ENCODE measurements at places on chromosomes 13 and 19.
A peak's percentile ranks its signal among the peaks of the same experiment; 100 is the strongest.

DNA sequence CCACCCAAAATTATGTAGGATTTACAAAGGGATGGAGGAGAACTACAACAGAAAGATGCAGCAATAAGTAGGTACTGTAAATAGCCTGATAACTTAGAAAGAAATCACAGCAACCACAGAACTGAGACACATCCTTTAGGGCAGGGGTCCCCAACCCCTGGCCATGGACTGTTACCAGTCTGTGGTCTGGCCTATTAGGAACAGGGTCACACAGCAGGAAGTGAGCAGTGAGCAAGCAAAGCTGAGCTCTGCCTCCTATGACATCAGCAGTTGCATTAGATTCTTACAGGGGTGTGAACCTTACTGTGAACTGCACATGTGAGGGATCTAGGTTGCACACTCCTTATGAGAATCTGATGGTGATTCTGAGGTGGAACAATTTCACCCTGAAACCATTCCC, 997.6 kb downstream of the DIAPH3 start:
- DNase-seq: no peak

DNA sequence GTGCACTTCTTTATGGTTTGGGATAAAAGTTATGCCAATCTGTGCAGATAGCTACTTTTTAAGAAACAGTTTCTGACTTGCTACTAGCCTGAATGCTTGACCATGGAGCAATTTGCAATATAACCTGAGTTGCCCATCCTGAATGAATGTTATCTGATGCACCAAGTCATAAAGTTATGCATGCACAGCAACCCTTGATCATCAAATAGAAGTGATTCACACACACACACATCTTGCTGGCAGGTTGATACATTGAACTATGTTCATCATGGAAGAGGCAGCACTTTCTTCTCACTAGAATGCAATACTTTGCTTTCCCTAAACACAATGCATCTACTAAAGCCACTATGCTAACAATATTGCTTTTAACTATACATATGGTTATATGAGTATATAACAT, 311.5 kb downstream of the RFC3 start:
- no peak for DNase-seq

DNA sequence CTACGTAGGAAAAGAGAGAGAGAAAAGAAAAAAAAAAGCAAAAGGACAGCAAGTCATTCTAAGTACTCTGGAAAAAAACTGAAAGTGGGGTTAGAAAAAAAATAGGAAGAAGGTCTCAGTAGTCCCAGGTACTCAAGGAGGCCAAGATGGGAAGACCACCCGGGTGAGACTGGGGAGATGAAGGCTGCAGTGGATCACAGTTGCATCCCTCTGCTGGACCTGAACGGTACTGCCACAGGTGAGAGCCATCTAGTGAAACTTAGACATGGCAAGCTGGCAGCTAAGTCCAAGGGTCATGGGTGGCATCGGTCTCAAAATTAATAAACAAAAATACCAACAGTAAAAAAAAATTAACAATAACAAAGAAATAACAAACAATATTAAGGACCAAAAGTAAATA, 41.0 kb upstream of the ZNF91 start:
- DNase-seq: no peak

DNA sequence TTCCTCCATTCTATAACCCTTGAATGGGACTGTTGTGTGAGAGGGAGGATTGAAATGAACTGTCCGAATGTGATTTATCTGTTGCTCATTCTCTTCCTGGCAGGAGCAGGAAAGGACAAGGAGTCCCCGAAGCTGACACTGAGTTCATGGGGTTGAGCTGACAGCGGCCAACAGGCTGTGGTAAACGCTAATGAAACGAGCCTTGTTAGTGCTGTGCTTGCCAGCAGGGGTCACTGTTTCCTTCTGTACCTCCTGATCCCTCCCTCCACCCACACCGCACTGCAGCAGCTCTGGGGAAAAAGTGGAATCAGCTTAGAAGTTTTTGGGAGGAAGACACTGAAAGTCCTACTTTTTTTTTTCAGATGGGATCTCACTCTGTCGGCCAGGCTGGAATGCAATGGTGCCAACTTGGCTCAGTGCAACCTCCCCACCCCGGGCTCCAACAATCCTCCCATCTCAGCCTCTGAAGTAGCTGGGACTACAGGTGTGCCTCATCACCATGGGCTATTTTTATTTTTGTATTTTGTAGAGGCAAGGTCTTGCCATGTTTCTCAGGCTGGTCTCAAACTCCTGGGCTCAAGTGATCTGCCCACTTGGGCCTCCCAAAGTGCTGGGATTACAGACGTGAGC, 6.7 kb upstream of the ZNF761 start:
- peak; percentile 83 for DNase-seq

- DNase-seq: no peak
Observed at GRCh38 chr13:27481766-27482165, 31.4 kb upstream of the MTIF3 start.

- no peak for DNase-seq
Observed at GRCh38 chr13:77868717-77869116, 49.9 kb downstream of the EDNRB start.

DNA sequence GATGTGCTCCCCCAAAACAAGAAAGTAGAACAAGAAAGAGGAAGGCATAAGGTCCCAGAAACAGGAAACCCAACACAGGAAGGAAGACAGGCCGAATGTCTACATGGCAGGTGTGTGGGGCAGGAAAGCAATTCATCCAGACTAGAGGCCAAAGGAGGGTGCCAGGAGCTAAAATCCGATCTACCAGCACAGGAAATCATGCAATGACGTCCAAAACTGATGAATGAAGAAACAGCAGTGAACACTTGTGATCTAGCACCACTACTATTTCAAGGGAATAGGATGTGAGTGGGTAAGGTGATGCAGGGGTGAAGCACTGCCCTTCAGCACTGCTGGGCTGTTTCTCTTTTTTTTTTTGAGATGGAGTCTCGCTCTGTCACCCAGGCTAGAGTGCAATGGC, 59.1 kb downstream of the DOCK9 start:
- no peak for DNase-seq

DNA sequence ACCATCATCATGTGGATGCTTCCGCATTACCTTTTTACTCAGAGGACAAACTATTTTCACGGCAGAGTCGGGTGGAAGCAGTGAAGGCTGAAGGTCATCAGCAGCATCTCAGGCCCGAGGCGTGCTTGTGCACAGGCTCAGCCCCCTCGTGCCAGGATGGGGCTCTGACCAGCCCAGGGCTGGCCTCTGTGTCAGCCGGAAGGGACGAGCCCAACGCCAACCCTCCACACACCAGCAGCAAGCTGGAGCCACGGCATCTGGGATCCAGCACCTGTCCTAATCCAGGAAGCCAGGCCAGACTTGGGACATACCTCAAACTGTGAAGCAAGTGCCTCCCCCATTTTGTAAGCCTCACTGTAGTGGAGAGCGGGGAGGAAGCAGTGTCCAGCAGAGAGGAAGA, 11.1 kb downstream of the MICOS13 start:
- no peak for DNase-seq

GRCh38 chr13:22000191-22000590, 329.3 kb downstream of the FGF9 start:
- peak; percentile 73 for DNase-seq

GRCh38 chr19:311813-312261, 20.6 kb upstream of the PLPP2 start:
- no peak for DNase-seq

DNA sequence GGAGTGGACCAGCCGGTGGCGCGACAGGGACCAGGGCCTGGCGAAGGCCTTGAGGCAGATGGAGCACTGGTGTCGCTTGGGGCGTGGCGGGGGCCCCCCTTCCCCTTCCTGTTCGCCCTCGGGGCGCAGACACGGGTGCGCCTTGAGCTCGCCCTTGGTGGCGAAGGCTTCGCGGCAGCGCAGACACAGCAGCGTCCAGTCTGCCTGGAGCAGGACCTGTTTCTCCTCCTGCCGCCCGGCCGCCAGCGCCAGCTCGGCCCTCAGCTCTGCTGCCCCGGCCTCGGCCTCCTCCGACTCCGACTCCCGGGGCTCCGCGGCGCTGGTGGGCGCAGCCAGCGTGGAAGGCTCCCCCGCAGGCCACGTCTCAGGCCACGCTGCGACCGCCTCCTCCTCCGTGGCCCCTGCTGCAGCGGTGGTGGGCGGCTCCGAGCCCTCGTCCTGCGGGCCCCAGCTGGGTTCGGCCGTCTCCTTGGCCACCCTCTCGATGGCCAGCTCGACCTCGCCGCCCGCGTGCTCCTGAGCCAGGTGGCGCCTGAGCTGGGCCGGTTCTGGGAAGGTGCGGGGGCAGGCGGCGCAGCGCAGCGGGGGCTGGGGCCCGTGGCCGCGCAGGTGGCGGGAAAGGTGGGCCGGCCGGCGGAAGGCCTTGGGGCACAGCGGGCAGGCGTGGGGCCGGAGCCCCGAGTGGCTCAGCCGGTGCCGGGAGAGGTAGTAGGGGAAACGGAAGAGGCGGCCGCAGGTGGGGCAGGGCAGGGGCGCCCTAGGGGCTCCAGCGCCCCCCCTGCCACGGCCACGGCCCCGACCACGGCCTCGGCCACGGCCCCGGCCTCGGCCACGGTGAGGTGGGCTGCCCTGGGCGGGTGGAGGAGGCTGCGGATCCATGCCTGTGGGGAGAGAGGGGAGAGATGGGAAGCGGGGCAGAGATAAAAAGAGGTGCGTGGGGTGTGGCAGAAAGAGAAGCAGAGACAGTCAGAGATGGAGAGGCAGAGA, 1.6 kb downstream of the ZNF579 start:
- no peak for DNase-seq

GRCh38 chr13:58056426-58056825, 424.9 kb downstream of the PCDH17 start:
- DNase-seq: no peak

GRCh38 chr19:35115177-35115951, at the start of gene FXYD3:
Gene FXYD3 (plus strand): TSS chr19:35115823. CDS start chr19:35119377, 3,554 bp downstream.
- no peak for DNase-seq

GRCh38 chr13:83829810-83830209, 52.5 kb downstream of the SLITRK1 start:
- DNase-seq: no peak

- DNase-seq: no peak
Observed at GRCh38 chr13:30755678-30756077, 20.3 kb downstream of the ALOX5AP start.

DNA sequence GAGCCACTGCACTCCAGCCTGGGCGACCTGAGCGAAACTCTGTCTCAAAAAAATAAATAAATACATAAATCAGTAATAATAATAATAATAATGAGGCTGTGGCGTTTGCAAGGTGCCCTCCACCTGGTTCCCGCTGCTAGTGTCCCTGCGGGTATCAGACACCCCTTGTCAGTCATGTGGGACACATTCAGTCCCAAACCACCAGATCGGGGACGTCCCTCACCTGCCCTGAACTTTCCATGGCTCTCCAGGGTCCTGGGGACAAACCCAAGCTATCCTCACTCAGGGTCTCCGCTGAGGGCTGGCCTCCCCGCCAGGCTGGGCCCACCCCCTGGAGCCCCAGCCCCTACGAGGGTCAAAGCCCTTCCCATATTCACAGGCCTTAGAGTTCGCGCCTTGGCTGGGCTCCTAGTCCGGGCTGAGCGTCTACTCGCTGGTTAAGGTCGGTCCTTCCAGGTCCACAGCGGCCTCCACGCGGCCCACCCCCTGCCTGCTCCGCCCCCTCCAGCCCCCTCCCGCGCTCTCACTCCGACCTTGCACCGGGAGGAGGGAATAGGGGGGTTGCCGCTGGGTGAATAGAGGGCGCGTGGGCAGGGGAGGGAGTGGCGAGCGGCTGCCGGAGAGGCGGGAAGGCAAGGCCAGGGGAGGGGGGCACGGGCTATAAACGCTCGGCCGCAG, 349 bp upstream of the KISS1R start:
- DNase-seq: no peak

DNA sequence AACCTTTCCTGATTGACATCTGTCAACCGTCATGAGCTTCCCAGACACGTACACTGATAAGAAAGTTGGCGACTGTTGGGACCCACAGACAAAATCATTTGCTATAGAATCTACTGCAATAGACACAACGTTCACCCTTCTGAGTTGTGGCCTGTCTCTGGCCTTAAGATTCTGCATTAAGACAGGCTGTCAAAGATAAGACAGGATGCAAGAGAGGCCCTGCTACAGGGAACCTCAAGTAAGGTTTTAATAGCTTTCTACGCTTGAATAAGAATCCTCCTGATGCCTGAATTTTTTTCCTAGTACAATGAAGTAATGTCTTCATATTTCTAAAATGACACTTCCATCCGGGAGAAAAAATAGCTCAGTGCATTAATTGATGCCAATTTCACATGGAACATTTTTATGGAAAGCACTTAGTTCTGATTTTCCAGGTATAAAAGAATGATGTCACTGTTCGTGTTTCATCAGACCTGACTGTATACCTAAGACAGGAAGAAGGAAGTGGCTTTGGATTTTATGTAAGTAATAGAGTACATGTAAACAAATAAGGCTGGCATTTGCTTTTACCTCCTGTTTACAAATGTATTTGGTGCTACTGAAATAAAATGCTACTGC, 275.2 kb upstream of the GPC6 start:
- DNase-seq: no peak

DNA sequence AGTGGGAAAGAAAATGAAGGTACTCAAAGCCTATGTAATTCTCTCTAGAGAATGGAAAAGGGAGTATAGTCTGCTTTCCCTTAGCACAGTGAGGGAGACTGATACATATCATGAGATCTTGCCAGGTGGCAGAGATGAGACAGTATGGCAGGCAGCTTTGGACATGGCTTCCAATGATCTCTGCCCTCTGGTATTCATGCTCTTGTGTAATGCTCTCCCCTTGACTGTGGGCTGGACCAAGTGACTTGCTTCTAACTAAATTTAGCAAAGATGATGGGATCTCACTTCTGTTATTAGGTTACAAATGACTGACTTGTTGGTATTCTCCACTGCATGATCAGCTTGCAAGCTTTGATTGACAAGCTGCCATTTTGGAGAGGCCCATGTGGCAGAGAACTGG, 10.2 kb downstream of the ZNF132 start:
- DNase-seq: no peak

DNA sequence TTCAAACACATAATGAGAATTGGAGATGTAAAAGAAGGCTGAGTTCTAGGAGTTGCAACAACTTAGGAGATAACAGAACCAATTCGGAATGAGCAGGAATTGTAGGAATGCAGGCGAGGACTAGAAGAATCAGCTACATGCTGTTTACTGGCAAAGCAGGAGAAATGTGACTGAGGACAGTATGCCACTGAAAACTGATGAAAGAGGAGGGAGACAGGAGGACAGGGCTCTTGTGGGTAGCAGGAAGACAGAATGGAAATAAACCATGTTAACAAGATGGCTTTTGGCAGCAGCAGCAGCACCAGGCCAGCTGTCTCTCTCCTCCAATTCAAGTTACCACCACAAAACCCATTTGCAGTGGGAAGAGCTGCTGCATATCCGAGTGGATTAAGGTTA, 91.0 kb upstream of the SLC15A1 start:
- no peak for DNase-seq

- DNase-seq: no peak
Observed at GRCh38 chr19:15297416-15298224, 34.7 kb downstream of the BRD4 start.

DNA sequence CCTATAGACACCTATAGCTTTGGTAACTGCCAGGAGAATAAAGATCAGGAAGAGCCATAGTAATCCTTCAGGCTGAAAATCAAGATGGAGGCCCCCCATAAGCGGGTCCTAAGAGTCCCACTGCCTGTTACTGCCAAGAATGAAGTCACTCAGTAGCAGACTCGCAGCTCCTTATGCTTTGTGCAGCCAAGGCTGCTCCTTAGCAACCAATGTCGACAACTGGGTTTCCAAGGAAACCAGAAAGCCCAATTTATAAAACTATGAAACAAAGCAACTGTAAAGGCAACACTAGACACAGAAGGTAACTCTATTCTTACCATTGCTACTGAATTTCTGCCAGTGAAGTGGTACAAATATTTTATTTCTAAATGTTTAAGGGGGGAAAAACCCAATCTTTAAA, 56.5 kb downstream of the DCLK1 start:
- DNase-seq: no peak
